ENCODE measurements at places on chromosomes 5 and 9. TPM values are rescaled to one million over a fixed set of nuclear protein-coding genes. Genes with fewer than 3 reads are reported as not detected.

- peaks cover 12% of the 10 kb centered on the region for H3K4me1 ChIP-seq
- H3K27me3 ChIP-seq: peaks cover 5% of the 10 kb centered on the region
- no peaks in the 10 kb centered on the region for H3K36me3 ChIP-seq
- H3K27ac ChIP-seq: no peak overlapping the region
Observed at GRCh38 chr9:117671468-117671867, 32.7 kb upstream of the TLR4 start.

DNA sequence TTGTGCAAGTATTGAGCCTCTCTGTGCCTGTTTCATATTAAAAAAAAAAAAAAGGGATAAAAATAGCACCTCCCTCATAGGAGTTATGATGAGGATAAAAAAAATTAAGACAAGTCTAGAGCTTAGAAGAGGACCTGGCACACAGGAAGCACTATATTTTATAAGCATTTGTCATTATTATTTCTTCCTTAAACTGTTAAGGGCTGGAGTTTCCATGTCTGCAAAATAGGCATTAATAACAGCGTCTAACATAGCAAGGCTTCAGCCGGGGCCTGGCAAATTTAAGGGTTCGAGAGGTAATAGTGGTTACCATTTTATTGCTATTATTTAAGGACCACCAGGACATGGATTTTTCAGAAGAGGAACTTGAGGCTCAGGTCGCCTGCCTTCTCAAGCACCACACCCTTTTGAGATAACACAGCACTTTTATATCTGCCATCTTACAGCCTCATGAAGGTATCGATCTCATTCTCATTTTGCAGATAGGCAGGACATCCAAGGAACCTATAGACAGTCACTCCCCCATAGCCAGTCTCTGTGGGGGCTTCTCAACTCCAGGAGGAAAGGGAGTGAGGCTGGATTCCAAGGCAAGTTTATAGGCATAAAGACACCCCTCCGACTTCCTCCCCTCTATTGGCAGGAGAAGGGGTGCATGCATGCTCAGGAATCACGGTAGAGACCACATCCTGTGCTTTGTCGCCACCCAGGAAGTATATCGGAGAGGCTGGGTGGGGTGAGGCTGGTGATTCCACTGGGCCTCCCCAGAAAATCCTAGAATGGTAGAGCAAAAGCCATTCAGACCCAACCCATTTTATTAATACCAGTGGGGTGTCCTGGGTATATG is 2.4 kb downstream of the ANXA6 start:
- H3K36me3 ChIP-seq: peaks cover 5% of the 10 kb centered on the region
- no peak for DNase-seq
- peak overlapping the region; percentile 84 for H3K27ac ChIP-seq
- peak overlapping the region; percentile 88 for H3K4me3 ChIP-seq
- H3K4me1 ChIP-seq: peaks cover 70% of the 10 kb centered on the region

- H3K27me3 ChIP-seq: peaks cover 23% of the 10 kb centered on the region
- H3K4me1 ChIP-seq: peaks cover 9% of the 10 kb centered on the region
- DNase-seq: no peak
- no peaks in the 10 kb centered on the region for H3K36me3 ChIP-seq
- H3K27ac ChIP-seq: no peak overlapping the region
- no peak overlapping the region for H3K4me3 ChIP-seq
Observed at GRCh38 chr5:66812291-66812690, 216.1 kb downstream of the MAST4 start.

- peaks cover 34% of the 10 kb centered on the region for H3K4me1 ChIP-seq
- no peak overlapping the region for H3K4me3 ChIP-seq
- H3K27ac ChIP-seq: peak overlapping the region; percentile 49
- H3K36me3 ChIP-seq: no peaks in the 10 kb centered on the region
Observed at GRCh38 chr9:96158909-96159575, 142.9 kb downstream of the HSD17B3 start.

DNA sequence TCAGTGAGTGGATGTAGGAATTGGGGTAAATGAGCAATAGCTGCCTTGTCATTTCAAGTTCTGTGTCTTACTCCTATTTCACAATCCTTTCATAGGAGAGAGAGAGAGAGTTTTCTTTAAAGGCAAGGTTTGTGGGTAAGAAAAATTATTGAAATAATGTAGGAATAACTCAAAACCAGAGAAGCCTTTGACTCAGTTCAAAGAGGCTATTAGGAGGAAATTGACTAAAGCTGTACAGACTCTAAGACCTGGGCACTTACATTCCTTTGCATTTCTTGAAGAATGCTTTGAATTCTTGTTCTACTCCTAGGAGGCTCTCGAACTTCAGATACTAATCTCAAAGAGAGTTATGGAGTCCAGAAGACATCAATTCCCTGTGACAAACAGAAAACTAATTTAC is 257.1 kb downstream of the FBXL7 start:
- H3K27ac ChIP-seq: peak overlapping the region; percentile 64
- H3K36me3 ChIP-seq: no peaks in the 10 kb centered on the region
- H3K27me3 ChIP-seq: no peaks in the 10 kb centered on the region
- no peak overlapping the region for H3K4me3 ChIP-seq

- no peaks in the 10 kb centered on the region for H3K27me3 ChIP-seq
- no peak overlapping the region for H3K4me3 ChIP-seq
- H3K27ac ChIP-seq: no peak overlapping the region
- H3K36me3 ChIP-seq: no peaks in the 10 kb centered on the region
- DNase-seq: no peak
Observed at GRCh38 chr9:134231330-134231745, 67.0 kb upstream of the RNU6ATAC start.

- peaks cover 32% of the 10 kb centered on the region for H3K27me3 ChIP-seq
- H3K4me1 ChIP-seq: no peaks in the 10 kb centered on the region
- DNase-seq: peak; percentile 63
Observed at GRCh38 chr5:111242606-111243005, 18.4 kb downstream of the CAMK4 start.

GRCh38 chr5:15785531-15785981 is 285.6 kb downstream of the FBXL7 start:
- no peak overlapping the region for H3K4me3 ChIP-seq
- no peaks in the 10 kb centered on the region for H3K36me3 ChIP-seq
- peaks cover 27% of the 10 kb centered on the region for H3K4me1 ChIP-seq
- no peak for DNase-seq
- H3K27ac ChIP-seq: no peak overlapping the region
- H3K27me3 ChIP-seq: no peaks in the 10 kb centered on the region

- H3K36me3 ChIP-seq: no peaks in the 10 kb centered on the region
- no peak for DNase-seq
- no peak overlapping the region for H3K4me3 ChIP-seq
- no peaks in the 10 kb centered on the region for H3K27me3 ChIP-seq
- no peaks in the 10 kb centered on the region for H3K4me1 ChIP-seq
- H3K27ac ChIP-seq: no peak overlapping the region
Observed at GRCh38 chr5:19175776-19176570, 812.0 kb downstream of the CDH18 start.

DNA sequence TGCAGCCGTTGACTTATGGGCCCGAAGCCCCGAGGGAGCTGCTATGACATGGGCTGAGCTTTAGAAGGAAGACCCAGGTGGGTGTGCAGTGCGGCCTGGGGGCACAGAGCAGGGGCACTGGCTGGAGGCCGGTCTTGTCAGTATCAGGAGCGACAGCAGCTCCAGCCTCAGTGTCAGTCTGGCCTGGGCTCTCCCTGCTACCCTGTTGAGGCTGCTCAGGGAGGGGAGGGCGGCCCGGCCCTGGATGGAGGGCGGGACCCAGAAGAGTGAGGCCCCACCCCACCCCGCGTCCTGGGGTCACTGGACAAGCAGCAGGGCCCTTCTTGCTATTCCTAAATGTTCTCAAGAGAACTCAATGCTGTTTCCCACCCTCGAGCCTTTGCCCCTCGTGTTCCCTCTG is 18.0 kb downstream of the GFI1B start:
- no peak overlapping the region for H3K27ac ChIP-seq
- no peak for DNase-seq
- peaks cover 52% of the 10 kb centered on the region for H3K27me3 ChIP-seq
- no peaks in the 10 kb centered on the region for H3K36me3 ChIP-seq
- H3K4me3 ChIP-seq: no peak overlapping the region
- H3K4me1 ChIP-seq: peaks cover 3% of the 10 kb centered on the region

- H3K4me1 ChIP-seq: peaks cover 21% of the 10 kb centered on the region
- DNase-seq: no peak
- H3K27ac ChIP-seq: peak overlapping the region; percentile 14
- H3K27me3 ChIP-seq: no peaks in the 10 kb centered on the region
- H3K4me3 ChIP-seq: no peak overlapping the region
Observed at GRCh38 chr5:164204338-164204946, 699.0 kb downstream of the MAT2B start.

- peaks cover 3% of the 10 kb centered on the region for H3K36me3 ChIP-seq
- peaks cover 46% of the 10 kb centered on the region for H3K4me1 ChIP-seq
- no peaks in the 10 kb centered on the region for H3K27me3 ChIP-seq
- H3K4me3 ChIP-seq: peak overlapping the region; percentile 96
Observed at GRCh38 chr9:6007770-6008168, 7.7 kb downstream of the RANBP6 start.

The TYRP1 gene
- total RNA-seq: 0.28 TPM

The ST8SIA4 gene
- total RNA-seq: 0.42 TPM

The HMCN2 gene
- total RNA-seq: 0.36 TPM

The SLC6A3 gene
- total RNA-seq: not detected

The GARIN3 gene
- total RNA-seq: not detected

The ASB6 gene
- total RNA-seq: 17.4 TPM

The EPB41L4A gene
- 3.9 TPM for total RNA-seq
